Neural progenitor cell (in vitro differentiated cells): ENCODE measurements at places on chromosomes 1 and 21.

DNA sequence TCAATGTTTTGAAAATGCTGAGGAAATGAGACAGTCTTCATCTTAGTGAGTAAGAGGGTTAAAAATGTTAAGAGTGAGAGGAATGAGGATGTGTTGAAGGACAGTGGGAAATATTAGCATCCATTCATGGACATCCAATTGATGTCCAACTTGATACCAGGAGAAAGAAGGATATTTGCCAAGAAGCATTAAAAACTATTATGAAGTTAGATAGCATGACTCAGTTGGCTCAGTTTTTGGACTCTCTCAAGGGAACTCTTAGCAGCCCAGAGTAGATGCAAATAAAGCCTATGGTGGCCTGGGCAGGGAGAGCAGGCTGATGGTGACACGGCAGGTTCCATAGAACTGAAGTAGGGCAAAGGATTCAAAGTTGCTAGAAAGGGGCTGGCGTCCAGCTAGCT is 171.0 kb downstream of the ZZZ3 start:
- DNase-seq: no peak

GRCh38 chr1:84538599-84538998 is 32.2 kb upstream of the GNG5 start:
- DNase-seq: no peak

DNA sequence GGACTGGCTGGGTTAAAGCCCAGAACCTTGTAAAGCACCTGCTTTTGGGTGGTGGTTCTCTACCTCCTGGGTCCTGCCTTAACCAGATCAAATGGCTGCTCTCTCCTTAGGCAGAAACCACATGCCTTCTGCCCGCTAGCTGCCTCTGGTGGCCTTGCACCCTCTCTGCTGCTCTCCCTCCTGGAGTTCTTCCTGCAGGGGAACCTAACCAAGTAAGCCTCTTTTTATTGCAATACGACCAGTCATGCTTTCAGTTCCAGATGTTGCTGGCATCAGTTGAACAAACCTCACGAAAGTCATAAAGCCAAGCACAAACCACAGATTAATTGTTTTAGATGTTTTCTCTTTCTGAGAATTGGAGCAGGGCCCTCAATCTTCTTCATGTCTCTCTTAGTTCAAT is 118.9 kb downstream of the GDAP2 start:
- no peak for DNase-seq

- no peak for DNase-seq
Observed at GRCh38 chr1:223242382-223242955, 99.4 kb upstream of the TLR5 start.

GRCh38 chr1:159214149-159214760 is 9.6 kb downstream of the ACKR1 start:
- peak; percentile 66 for DNase-seq
